ENCODE measurements at places on chromosomes 12 and 14.

GRCh38 chr12:52956987-52957386, 8.1 kb downstream of the KRT18 start:
- no peak for DNase-seq

GRCh38 chr14:88660056-88660455, 97.2 kb downstream of the ZC3H14 start:
- DNase-seq: no peak

DNA sequence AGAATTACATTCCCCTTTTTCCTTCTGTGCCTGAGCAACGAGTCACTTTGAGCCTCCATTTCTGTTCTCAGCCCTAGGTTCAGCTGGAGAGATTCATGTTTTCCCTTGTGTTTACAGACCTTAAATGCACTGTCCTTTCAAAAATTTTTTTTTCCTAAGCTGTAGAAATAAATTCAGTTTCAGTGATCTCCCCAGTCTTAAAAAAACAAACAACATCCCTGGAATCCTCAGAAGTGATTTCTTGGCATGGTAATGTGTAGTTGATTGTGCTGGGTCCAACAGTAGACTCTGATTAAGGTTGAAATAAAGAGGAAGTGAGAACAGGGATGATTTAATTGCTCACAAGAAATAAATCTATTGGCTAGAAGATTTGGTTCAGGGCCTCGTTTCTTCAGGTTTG, 89.3 kb downstream of the NTN4 start:
- no peak for DNase-seq

- no peak for DNase-seq
These were observed 843.9 kb upstream of the TMEM132C start for GRCh38 chr12:127422935-127423566.

DNA sequence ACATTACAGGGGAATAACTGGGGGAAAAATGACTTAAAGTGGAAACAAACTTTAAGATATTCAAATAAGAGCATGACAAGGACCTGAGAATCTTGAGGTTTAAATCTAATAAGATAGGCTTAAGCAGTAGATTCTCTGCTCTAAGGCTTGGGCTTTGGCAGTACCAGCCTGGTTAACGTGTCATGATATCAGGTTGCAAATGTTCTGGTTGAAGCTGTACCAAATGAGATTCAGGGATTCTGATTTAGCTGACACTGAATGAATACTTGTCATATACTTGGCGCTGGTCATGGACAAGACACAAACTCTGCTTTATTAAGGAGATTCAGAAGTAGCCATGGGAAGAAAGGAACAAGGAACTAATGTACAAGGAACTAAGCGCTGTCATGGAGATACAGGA, 6.1 kb downstream of the TCP11L2 start:
- DNase-seq: no peak

DNA sequence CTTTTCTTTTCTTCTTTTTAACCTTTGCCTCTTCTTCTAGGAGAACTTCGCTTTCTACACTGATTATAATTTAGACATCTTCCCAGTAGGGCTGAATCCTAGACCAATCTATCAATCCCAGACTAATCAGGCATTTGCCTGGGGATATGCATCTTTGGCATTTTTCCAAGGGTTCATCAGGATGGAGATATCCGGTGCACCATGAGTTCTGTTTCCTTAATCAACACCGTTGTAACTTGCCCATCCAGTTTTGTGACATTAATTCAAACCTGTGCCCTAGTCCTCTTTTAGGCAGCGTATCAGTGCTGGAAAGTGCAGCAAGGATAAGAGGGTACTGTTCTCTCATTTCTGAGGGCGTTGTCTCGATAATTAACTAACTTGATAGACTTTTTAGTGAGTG, 617 bp upstream of the MGP start:
- DNase-seq: no peak

GRCh38 chr12:10369557-10370415, 20.1 kb downstream of the KLRK1 start:
- no peak for DNase-seq

DNA sequence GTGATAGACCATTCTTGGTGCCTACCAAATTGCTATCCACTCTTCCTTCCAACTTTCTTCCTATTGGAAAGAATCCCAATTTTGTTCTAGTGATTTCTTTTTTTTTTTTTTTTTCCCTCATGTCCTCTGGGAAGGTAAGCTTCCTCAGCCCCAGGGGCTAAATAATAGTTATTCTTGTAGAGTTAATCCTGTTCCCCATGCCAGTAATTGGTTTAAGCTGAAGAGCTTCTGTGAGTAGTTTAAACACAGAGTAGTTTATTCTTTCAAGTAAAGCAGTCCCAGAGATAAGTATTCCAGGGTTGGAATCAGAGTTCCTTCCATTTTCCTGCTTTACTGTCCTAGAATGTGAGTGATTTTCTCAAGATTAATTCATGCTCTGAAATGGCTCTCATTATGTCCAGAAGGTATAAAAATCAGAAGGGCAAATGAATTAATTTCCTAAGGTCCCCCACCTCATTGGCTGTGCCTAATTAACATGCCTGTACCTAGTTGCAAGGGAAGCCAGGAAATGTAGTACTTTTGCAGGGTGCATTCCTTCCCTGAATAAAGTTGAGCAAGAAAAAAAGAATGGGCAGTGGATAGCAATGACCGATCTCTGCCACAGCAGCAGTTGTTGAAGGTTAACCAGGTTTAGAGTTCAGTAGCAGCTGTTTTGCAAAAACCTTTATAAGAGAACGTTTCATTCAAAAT, 97.8 kb downstream of the PLEKHA5 start:
- DNase-seq: no peak

GRCh38 chr12:69900720-69901131, 75.7 kb downstream of the MYRFL start:
- peak; percentile 40 for DNase-seq

- DNase-seq: no peak
These were observed 20.0 kb downstream of the PTHLH start for GRCh38 chr12:27952510-27952909.

DNA sequence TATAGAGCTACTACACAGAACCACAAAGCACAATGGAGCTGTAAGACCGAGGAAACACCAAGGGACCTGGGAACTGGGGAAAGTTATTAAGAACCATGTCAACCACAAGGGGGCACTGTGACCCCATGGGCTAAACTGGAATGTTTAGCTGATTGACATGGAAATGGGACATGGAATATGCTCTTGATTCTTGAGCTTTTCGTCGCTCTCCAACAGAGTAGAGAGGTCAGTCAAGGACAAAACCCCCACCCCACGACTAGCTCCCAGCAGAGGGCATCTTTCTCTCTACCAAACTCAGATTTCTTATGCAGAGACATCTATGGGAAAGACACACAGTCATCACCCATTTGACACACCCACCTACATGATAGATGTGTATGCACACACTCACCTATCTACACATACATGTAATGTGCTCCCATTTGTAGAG, 10.1 kb downstream of the NDRG2 start:
- peak; percentile 54 for DNase-seq

GRCh38 chr14:52272375-52272774, 4.9 kb downstream of the PTGDR start:
- DNase-seq: no peak

DNA sequence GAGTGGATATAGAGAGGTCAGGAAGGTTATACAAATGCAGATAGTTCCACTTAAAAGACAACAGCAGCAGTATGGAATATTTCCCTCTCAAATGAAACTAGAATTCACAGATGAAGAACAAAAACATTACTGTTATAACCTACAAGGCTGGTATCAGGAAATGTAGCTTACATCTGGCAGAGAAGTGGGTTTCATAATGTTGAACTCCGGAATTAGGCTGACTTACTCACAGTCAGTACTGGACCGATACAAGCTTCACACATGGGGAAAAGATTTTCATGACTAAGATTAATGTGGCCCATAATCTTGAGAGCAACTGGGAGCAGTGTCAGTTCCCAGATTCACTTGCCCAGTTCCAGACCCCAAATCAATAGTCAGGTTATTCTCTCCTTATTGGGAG, 353.9 kb downstream of the DUSP6 start:
- no peak for DNase-seq

- peak; percentile 87 for DNase-seq
These were observed 185.6 kb upstream of the C14orf180 start for GRCh38 chr14:104393898-104394381.

DNA sequence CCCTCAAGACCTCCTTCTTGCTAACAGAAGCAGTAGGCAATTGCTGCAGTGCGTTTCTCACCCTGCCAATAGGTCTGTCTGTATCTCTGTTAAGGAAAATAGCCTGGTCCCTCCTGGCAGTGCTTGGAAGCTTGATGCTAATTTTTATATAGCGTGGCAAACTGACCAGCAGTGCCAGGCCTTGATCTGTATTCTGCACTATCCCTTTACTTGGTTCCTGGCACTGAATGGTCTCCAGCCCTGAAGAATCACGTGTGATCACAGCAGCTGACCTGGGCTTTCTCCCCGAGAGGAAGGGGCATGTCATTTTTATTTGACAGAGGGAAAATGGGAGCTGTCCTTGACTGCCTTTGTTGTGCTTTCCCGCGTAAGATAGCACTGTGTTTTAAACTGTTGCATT, 48.7 kb upstream of the TRAF3 start:
- no peak for DNase-seq

GRCh38 chr14:63273717-63274655, 44.7 kb downstream of the GPHB5 start:
- no peak for DNase-seq

GRCh38 chr12:67477681-67478265, 170.8 kb upstream of the DYRK2 start:
- DNase-seq: no peak

DNA sequence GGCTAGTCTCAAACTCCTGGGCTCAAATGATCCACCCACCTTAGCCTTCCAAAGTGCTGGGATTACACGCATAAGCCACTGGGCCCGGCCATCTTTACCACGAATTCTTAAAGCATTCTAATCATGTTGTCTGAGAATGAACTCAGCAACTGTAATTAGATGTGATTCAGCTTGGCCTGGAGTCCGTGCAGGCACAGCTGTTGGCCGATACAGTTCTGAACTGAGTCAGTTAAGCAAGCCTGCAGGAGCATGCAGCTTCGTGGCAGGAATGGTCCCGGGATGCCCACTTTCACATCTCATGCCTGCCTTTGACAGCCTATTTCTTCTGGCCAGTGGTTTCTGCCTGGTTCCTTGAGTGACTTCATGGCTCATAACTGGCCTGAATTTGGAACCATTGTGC, 194.1 kb downstream of the ANO6 start:
- no peak for DNase-seq

DNA sequence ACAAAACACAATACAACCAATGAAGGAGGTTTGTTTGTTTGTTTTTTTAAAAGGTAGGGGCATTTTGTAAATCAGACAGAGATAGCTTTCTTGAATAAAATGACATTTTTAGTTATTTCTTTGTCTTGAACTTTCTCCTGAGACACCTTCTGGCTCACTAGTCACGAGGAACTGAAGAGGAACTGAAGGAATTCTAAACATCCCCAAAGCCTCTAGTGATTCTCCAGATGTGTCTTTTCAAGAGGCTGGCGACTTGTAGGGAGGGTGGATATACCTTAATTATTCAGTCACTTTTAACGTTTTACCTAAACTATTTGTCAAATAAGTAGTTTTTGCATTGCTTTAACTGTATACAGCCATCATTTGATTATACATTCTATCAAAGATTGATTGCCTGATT, 211.2 kb upstream of the LRIG3 start:
- no peak for DNase-seq

DNA sequence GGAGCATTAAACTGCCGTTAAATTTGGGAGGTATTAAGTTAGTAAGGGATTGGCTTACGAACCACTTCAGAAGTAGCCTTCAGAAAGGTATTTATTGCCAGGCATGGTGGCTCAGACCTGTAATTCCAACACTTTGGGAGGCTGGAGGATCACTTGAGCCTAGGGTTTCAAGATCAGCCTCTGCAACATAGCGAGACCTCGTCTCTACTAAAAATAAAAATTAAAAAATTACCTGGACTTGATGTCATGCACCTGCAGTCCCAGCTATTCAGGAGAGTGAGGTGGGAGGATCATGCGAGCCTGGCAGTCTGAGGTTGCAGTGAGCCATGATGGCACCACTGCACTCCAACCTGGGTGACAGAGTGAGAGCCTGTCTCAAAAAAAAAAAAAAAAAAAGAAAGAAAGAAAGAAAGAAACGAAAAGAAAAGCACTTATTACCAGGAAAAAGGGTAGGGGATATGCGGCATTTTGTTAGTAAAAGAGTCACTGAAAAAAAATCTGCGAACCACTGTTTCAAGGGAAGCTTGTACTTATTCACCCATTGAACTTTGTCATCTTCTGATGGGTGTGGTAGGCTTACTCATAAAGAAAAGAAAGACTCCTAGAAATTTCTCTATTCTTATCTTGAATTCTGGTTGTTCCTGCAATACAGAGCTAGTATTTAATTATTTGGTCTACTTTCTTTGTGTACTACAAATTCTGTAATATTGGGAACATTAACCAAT, 33.6 kb upstream of the PLEKHA5 start:
- no peak for DNase-seq

GRCh38 chr12:54222609-54223008, 33.8 kb upstream of the SMUG1 start:
- DNase-seq: no peak

DNA sequence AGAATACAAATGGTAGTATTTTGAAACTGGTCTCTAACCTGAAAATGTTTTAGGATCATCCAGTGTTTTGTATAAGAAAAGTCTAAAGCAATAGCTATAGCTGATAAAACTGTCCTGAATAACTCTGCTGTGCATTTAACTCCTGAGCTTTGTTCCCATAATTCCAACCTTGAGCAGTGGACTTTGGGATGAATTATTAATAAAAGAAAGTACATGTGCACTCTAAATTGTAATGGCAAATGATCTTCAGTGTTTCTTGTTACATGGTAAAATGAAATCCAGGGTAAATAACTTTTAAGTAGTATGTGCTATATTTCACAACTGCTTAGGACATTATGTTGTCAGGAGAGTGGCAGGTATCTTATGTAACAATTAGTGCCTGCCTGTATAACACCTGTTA, 345.6 kb downstream of the SLC16A7 start:
- no peak for DNase-seq

DNA sequence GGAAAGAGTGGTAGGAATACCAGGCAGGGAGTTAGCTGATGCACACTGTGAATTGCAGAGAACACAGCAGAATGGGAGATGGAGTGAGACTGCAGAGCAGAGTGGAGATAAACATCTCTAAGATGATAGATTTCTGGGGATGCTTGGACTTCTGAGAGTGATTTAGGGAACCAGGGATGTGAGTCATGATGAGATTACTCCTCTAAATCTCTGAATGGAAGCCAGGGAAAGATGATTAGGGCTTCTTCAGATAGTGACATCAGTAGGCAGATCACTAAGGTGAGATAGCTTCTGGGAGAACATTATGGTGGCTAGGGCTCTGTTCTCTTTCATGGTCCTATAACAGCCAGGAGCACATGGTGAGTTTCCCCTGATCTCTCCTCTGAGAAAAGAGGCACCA, 501.5 kb upstream of the USP15 start:
- no peak for DNase-seq

DNA sequence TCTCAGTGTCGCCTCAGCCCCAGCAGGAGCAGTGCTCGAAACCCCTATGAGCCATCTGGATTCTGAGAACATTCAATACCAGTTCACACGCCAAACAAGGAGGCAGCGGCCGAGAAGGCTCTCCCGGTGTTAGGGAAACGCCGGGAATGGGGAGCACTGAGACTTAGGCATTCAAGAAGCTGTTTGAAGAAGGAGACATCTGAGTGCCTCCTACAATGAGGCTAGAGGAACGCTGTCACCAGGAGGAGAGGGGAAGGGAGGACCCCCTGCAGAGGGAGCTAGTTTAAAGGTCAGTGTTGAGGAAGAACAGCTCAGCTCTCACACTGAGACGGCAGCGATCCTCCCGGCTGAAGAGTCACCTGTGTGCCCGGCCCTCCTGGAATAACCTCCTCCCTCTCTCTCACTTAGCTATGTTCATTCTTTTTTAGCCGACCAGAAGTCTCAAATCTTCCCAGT, 69.9 kb downstream of the SERPINA3 start:
- DNase-seq: no peak

GRCh38 chr12:122389677-122390076, 32.8 kb downstream of the CLIP1 start:
- DNase-seq: no peak
